ENCODE measurements at places on chromosomes 7 and 10.
A peak's percentile ranks its signal among the peaks of the same experiment; 100 is the strongest.

- no peak for DNase-seq
These were observed 223.3 kb upstream of the NFE2L3 start for GRCh38 chr7:25928549-25929330.

- DNase-seq = no peak
These were observed 634.2 kb upstream of the AUTS2 start for GRCh38 chr7:68964060-68964459.

DNA sequence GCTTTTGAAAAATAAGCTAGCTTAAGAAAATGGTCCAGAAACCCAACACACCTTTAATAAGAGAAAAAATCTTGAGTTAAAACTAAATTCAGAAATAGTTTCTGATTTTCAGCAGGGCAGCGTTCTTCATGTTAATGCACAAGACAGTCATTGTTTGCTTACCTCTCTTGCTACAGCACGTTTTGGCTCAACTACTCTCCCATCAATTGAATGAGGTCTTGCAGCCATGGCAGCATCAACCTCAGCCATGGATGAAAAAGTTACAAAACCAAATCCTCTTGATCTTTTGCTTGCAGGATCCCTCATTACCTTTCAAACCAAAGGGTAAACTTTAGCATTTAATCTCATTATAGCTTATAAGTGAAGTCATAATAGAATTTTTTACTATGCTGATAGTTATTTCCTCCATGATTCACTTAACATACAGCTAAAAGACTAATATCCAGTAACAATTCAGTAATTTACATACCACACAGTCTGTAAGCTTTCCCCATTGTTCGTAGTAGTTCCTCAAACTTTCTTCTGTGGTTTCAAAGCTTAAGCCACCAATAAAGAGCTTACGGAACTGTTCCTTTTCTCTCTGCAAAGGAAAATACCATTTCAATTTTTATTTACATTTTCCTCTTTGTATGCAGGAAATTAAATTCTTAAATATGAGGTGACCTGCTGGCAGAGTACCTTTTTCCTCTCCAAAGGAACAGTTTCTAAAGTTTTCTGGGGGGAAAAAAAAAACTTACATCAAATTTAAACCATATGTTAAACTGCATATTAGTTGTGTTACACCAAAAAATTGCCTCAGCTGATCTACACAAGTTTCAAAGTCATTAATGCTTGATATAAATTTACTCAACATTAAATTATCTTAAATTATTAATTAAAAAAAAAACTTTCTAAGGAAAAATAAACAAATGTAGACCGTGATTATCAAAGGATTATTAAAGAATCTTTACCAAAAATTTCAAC lies 3.1 kb downstream of the HNRNPA2B1 start:
- peak; percentile 79 for DNase-seq

GRCh38 chr10:70925377-70926225 lies 37.2 kb upstream of the PCBD1 start:
- DNase-seq = peak; percentile 11

GRCh38 chr10:133618851-133619250 lies 7.7 kb downstream of the FRG2B start:
- DNase-seq = no peak

GRCh38 chr7:18393465-18394118 lies 102.0 kb upstream of the HDAC9 start:
- no peak for DNase-seq

DNA sequence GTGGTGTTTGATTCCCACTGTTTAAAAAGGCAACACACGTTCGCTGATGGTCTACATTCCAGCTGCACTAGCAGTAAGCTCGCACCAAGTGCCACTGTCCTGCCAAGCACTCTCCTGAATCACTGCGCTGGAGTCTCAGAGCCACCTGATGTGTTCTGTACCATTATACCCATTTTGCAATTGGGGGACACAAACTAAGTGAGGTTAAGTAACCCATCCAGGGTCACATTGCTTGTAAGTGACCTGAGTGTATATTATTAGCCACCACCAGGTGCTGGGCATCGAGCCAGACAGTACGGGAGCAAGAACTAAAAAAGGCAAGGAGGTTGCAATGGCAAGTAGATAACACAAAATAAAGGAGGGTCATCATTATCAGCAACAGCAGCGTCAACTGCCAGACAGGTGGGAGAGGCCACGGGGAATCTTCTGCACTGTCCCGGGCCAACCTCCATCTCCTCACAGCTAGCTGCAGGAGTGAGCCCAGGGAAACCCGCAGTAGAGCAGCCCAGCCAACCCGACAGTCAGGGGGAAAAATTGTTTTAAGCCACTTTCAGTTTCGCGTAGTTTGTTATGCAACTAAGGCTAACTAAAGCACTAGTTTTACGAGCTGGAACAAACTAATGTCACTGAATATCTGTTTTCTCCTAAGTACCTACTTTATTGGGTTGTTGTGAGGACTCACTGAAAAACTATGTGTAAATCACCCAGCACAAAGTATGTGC lies 712 bp upstream of the CPVL start:
- no peak for DNase-seq
